Activated T-cell treated with anti-CD3 and anti-CD28 coated beads for 4 hours (primary cell): ENCODE measurements at places on chromosomes 16 and 17.

DNA sequence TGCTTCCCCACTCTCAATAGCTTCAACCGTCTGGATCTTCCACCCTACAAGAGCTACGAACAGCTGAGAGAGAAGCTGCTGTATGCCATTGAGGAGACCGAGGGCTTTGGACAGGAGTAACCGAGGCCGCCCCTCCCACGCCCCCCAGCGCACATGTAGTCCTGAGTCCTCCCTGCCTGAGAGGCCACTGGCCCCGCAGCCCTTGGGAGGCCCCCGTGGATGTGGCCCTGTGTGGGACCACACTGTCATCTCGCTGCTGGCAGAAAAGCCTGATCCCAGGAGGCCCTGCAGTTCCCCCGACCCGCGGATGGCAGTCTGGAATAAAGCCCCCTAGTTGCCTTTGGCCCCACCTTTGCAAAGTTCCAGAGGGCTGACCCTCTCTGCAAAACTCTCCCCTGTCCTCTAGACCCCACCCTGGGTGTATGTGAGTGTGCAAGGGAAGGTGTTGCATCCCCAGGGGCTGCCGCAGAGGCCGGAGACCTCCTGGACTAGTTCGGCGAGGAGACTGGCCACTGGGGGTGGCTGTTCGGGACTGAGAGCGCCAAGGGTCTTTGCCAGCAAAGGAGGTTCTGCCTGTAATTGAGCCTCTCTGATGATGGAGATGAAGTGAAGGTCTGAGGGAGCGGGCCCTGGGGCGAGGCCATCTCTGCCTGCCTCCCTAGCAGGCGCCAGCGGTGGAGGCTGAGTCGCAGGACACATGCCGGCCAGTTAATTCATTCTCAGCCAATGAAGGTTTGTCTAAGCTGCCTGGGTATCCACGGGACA is 11.1 kb upstream of the CLEC18A start:
- no peak for DNase-seq

DNA sequence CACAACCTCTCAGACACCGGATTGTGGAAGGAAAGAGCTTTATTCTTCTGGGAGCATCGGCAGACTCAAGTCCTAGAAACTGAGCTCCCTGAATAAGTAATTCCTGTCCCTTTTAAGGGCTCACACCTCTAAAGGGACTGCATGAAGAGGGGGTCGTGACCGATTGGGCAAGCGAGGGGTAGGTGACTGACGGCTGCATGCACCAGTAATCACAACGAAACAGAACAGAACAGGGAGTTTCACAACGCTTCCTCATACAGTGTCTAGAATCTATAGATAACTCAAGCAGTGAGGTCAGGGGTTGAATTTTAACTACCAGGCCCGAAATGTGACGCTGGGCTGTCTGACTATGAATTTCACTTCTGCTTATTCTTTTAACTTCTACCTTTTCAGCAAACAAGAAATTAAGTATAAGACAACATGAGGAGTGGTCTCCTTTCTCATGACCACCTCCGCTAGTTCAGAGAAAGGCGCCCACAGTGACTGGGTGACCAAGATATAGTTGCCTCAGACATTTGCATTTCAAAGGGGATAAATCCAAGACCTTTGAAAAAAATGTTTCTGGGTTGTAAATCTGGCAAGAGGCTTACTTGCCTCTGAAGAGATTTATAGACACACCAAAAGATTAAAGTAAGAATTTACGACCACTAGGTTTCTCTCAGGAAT is 88.4 kb upstream of the ATF7IP2 start:
- no peak for DNase-seq

DNA sequence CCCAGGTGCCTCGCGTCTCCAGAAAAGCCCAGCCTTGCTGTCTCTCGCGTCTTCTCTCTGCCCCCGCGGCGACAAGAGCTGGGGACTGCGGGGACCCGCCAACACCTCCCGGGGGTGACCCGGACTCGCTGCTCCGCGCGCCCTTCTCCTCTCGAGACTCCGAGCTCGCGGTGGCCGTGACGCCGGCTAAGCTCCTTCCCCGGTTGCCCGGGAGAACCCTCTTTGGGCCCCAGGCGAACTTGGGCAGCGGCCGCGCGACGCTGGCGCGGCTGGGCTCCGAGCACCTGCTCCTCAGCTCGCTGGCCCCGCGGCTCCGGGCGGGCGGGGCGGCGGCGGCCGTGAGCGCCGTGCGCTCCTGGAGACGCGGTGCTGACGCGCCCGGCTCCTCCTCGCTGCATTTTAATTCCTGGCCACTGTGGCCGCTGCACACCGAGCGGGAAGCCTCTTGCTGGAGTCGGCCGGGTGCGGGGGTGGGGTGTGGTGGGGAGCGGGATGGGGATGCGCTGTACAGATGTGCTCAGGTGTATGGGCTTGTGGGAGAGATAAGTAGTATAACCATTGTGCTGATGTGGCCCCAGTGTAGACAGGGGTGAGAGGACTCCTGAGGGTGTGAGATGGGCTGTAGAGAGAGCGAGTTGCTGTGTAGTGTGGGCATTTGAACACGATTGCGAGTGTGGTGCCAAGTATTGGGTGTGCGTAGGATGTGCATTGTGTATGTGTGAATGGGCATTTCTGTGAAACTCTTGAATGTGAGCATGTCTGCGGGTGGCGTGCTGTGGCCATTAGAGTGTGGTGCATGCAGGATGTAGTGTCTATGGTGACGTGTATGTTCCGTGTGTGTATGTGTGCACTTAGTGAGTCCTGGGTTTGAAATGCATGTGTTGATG is at the start of gene ASIC2:
ASIC2 (minus strand) TSS at position 315 of the 887 bp plus-strand sequence.
- DNase-seq = no peak

DNA sequence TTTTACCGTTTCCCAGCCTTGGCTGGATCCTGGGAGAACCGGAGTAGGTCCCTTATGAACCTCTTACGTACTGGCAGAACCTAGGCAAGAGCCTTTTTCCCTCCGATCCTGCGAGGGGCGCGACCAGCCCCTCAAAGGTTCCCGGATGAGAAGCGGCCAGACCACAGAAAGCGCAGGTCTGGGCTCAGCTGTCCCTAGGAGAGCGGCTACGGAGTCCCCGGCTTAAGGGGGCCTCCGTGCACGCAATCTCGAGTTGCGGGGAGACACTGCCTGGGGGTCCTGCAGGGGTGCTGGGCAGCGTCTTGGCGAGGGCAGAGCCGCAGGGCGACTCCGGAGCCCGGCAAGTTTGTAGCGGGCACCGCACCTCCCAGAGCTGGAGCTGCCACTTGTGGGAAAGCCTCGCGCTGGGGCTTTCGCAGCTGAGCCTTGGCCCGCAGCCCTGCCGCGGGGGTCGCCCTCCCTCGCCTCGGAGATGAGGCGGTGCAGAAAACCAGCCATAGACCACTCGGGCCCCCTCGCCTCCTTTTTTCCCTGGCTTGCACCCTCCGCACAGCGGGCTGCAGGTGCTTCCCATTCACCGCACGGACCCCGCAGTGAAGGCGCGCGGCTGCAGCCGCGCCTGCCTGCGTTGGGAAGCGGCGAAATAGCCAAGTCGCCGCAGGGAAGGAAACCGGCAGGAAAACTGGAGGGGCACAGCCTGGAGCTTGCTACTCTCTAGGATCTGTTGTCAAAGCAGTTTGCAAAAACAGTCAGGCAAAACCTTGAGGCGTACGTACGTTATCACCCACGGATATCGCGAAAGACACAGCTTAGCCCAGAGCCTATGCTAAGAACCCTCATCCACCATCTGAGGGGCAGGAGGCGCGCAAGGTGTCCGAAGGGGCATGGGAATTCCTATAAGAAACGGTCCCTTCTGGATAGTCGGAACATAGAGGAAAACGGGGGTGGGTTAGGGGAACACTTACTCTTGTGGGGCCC is 834 bp downstream of the CDH8 start:
- no peak for DNase-seq

DNA sequence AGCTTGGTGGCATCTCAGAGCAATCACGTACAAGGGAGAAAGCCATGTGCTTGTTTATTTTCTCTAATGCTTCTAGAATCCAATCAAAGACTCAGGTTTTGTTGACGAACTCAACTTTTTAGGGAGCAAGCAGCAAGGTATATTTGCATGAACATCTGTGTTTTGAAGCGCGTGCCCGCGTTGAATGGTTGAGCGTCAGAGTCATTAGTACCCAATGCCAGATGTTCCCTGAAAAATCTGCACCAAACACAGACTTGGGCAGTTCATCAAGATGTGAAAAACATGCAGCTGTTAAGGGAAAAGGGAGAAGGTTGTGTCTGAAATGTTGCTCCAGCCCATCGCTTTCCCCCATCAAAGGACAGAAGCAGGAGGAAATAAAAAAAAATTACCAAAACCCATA is 170.4 kb downstream of the SNX29 start:
- no peak for DNase-seq

- no peak for DNase-seq
These were observed 229.9 kb upstream of the CIBAR2 start for GRCh38 chr16:85341972-85342695.

GRCh38 chr17:76685366-76685765 is 25.4 kb downstream of the MXRA7 start:
- DNase-seq = no peak

- no peak for DNase-seq
These were observed 20.9 kb downstream of the MXRA7 start for GRCh38 chr17:76689859-76690258.

DNA sequence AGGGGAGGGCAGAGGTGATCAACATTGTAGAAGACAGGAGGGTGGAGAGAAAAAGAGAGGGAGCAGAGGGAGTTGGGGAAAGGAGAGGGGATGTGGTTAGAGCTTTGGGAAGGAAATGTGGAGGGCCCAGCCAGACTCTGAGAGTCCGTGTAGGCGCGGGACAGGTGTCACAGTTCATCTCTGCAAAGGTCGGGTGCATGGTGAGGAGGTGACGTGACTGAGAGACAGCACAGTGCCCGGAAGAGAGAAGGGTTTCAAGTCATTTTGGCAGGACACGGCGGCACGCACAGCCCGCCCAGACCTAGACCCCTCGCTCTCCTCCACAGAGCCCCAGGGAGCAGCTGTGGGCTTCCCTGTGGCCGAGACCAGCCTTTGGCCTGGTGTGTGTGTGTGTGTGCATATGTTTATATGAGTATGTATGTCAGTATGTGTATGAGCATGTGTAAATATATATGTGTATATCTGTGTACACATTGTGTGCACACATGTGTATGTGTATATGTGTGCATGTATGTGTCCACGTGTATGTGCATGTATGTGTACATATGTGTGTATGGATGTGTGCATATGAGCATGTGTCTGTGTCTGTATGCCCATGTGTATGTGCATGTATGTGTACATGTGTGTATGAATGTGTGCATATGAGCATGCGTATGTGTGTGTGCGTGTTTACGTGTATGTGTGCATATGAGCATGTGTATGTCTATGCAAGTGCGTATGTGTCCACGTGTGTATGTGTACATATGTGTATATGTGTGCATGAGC is 104.6 kb downstream of the SEC14L1 start:
- DNase-seq = no peak

DNA sequence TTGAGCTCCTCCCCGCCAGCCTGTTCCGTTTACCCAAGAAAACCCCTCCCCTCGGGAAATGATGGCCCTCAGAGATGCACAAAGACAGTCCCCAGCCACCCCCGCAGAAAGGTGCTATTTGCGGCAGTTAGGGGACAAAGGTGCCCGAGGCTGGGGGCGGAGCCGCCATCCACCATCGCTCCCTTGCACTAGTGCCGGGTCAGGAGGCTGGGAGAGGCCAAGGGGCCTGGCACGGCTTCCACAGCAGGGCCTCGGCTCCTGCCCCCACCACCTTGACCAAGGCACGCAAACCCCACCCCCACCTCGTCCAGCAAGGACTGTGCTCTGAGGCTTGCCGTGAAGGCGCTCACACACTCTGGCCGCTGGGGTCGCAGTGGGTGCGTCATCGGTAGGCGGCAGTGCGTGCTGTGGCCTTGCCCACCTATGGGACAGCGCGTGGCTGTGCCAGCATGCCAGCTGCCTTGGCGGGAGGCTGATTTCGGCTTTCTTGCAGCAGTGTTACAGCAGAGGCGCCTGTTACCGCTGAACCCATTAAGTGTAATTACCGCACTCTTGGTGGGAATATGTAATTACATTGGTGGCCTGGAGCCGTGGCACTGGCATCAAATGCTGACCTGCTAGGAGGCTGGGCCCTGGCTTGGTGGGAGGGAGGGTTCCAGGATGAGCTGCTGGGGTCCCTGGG is 31.8 kb downstream of the TPSG1 start:
- DNase-seq = no peak

- DNase-seq = no peak
These were observed 9.2 kb upstream of the GLIS2 start for GRCh38 chr16:4306470-4307214.

DNA sequence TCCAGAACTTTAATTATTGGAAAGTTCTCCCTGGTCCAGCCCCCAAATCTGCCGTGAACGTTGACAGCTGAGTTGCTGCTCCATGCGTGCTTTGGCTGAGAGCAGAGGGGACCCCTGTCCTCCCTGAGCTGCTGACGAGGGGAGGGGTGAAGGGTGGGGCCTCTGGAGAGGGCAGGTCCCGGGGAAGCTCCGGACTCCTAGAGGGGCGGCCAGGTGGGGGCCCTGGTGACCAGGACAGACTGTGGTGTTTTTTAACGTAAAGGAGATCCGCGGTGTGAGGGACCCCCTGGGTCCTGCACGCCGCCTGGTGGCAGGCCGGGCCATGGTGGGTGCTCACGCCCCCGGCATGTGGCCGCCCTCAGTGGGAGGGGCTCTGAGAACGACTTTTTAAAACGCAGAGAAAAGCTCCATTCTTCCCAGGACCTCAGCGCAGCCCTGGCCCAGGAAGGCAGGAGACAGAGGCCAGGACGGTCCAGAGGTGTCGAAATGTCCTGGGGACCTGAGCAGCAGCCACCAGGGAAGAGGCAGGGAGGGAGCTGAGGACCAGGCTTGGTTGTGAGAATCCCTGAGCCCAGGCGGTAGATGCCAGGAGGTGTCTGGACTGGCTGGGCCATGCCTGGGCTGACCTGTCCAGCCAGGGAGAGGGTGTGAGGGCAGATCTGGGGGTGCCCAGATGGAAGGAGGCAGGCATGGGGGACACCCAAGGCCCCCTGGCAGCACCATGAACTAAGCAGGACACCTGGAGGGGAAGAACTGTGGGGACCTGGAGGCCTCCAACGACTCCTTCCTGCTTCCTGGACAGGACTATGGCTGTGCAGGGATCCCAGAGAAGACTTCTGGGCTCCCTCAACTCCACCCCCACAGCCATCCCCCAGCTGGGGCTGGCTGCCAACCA is at the start of gene MC1R:
MC1R (plus strand) TSS at position 410 of the 895 bp plus-strand sequence; CDS start at position 807, 397 bp downstream.
- DNase-seq = no peak

GRCh38 chr16:11621920-11622651 is 35.4 kb upstream of the LITAF start:
- DNase-seq = no peak
